Uterus (tissue), 4 donors: ENCODE measurements at places on chromosomes 12 and 14. TPM values are rescaled to one million over a fixed set of nuclear protein-coding genes. Genes with fewer than 3 reads are reported as not detected.

- DNase-seq: no peak
Measured at GRCh38 chr12:93102744-93103143, 173.6 kb upstream of the EEA1 start.

The KRT73 gene
- total RNA-seq: not detected

DNA sequence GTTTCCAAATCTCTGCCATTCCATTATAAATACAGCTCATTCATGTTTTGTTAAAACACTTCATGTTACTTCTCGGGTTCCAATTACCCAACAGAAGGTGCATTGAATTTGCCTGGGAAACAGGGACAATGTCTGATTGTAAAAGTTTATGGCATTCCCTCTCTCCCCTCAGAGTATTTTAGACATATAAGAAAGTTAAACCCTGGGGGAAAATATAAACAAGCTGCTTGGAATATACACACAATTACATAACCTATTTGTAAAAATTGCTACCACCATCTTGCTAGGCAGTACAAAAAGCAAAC, 60.0 kb downstream of the BTG1 start:
- no peak for DNase-seq

GRCh38 chr12:22802883-22803630, 178.1 kb downstream of the ETNK1 start:
- no peak for DNase-seq

DNA sequence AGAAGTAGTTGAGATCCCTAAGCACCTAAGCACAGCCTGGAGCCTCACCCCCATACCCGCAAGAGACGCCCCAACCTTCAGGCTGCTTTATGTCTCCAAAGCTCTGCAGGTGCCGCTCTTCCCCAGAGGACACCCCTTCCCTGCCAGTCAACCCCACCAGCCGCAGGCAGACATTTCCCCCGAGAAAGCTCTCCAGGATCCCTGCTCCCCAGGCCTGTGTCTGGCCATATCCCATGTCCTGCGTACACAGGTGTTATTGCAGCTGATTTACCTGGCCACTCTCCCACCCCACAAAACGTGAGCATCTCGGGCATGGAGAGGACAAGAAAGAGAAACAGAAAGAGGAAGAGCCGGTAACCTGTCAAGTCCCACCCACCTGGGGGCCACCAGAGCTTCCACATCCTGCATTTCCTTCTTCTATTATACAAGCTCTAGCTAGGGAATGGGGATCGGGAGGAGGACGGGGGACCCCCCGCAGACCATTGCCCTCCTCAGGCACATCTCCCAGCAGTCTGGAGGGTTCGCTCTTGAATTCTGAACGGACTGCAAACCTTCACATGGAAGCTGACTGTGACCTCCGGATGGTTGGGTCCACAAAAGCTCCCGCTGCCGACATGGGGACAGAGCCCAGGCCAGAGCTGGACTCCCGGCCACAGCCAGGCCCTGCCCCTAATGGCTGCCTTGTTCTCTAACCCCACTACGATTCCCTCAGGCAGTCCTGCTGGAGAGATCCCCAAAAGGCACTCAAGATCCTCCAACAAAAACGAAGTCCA, 17.6 kb downstream of the CCDC88C start:
- DNase-seq: no peak

The CAPZA3 gene
- not detected for total RNA-seq

GRCh38 chr14:61577506-61577931, 117.8 kb upstream of the HIF1A start:
- no peak for DNase-seq

DNA sequence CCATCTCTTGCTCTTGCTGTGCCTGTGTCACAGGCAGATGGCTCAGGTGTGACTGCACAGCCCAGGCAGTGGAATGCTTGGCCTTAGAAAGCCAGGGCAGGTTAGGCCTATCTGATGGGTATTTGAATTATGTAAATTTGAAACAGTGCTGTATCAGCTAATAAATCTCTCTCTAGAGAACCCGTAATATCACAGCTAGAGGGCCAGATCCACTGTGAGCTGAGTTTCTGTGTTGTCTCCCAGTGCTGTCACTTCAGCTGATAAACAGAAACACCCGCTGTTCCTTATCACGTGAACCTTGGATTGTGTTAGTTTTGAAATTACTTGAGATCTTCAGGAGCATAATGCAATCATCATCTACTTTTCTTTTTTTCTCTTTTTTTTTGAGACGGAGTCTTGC, 21.5 kb upstream of the ALDH2 start:
- DNase-seq: no peak

The TSPAN19 gene
- total RNA-seq: 0.59 TPM

- DNase-seq: no peak
Measured at GRCh38 chr14:60544659-60545058, 35.7 kb downstream of the SIX6 start.

The SMOC1 gene
- 2.1 TPM for total RNA-seq

The LRP1-AS gene
- total RNA-seq: not detected
